ENCODE measurements at places on chromosomes 3 and 15. TPM values are rescaled to one million over a fixed set of nuclear protein-coding genes. Genes with fewer than 3 reads are reported as not detected.

The CD200 gene
- total RNA-seq = not detected

The ACKR2 gene
- total RNA-seq = not detected

The ANKRD63 gene
- total RNA-seq = not detected

The C3orf20 gene
- total RNA-seq = not detected

The TTC21A gene
- 1.2 TPM for total RNA-seq

The CX3CR1 gene
- not detected for total RNA-seq

The RIOX2 gene
- total RNA-seq = 43.4 TPM

The FBXO45 gene
- 22.0 TPM for total RNA-seq
